Left ventricle myocardium superior (tissue), 1 donor: ENCODE measurements at places on chromosomes 3 and 15.

DNA sequence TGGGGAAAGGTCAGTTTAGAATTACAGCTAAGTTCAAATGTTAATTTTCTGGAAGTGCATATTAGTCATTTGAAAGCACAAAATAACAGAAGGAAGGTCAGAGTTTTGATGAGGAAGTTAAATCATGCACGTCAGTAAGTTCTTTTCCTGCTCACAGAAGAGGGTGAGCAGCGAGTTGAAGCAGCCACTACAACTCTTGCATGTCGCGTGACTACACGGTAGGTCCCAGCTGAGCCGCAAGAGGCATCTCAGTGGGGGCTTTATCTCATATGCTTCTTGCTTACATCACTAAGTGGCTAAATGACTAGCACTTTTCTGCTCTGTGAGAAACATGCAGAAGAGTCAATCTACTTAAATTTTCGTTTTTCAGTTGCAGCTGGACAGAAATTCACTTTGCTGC lies 21.3 kb upstream of the SEC62 start:
- DNase-seq: peak; percentile 35

GRCh38 chr3:53841296-53841695 lies 4.9 kb downstream of the CHDH start:
- no peak for DNase-seq

- no peak for DNase-seq
Observed at GRCh38 chr15:27084844-27085243, 113.9 kb downstream of the GABRG3 start.

DNA sequence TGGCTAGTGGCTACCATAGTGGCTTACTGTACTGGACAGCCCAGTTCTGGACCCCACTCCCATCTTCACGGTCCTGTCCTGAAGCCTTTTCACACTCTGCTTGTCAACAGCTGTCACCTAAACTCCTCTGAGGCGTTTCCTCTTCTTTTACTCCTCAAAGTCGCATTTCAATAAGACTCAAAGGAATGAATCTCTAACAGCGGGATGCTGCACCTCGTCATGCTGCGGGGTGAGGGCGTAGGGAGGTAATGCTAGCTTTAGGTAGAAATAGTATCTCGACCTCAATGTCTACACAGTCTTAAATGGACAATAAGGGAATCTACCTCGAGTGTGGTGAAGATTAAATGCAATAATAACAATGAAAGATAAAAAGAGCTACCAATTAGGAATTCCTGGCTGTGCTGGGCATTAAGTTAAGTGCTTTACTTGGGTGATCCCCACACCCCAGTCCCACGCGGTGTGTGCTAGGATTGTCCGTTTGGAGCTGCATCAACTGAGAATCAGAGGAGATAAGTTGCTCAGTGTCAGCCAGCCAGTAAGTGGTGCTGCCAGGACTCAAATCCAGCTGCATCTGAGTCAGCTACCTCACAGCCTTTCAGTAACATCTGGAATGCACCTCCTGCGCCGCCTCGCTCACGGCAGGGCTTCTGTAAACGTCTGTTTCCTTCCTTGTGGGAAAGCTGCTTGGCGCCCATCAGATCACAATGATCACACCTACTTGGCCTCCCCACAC lies 14.0 kb downstream of the PLA2G4D start:
- no peak for DNase-seq

- DNase-seq: no peak
Observed at GRCh38 chr3:39668420-39668819, 141.0 kb upstream of the MYRIP start.
